ENCODE measurements at places on chromosomes 16 and 17. TPM values are rescaled to one million over a fixed set of nuclear protein-coding genes. Genes with fewer than 3 reads are reported as not detected.

CACNG3 gene
- total RNA-seq, result not detected

USP43 gene
- under 0.01 TPM for total RNA-seq

CDH5 gene
- 0.83 TPM for total RNA-seq

PMP22 gene
- 170 TPM for total RNA-seq

DNAH2 gene
- 0.57 TPM for total RNA-seq

P2RX5 gene
- 0.71 TPM for total RNA-seq

PRSS21 gene
- not detected for total RNA-seq

MMP15 gene
- total RNA-seq, result 3.5 TPM

HOXB3 gene
- under 0.01 TPM for total RNA-seq

TNFRSF13B gene
- total RNA-seq, result not detected

KIAA0513 gene
- 33.1 TPM for total RNA-seq

C17orf113 gene
- total RNA-seq, result 0.14 TPM

KRT32 gene
- not detected for total RNA-seq

KRT24 gene
- total RNA-seq, result not detected

SPATA22 gene
- total RNA-seq, result 1.8 TPM

KRT27 gene
- not detected for total RNA-seq

ZSCAN10 gene
- total RNA-seq, result not detected

SLC52A1 gene
- 0.14 TPM for total RNA-seq

EVPL gene
- total RNA-seq, result under 0.01 TPM

KDM6B gene
- 7.7 TPM for total RNA-seq

PSMC5 gene
- 58.3 TPM for total RNA-seq

PDILT gene
- total RNA-seq, result not detected

SLC9A5 gene
- 0.85 TPM for total RNA-seq

SLC12A3 gene
- total RNA-seq, result under 0.01 TPM

ZNF18 gene
- 11.7 TPM for total RNA-seq

CES5A gene
- not detected for total RNA-seq

MAP2K3 gene
- 8.8 TPM for total RNA-seq

PRR15L gene
- not detected for total RNA-seq

GPRC5B gene
- 11.5 TPM for total RNA-seq

CD300E gene
- total RNA-seq, result not detected

SLC5A11 gene
- not detected for total RNA-seq

NOMO2 gene
- 204 TPM for total RNA-seq

SNX20 gene
- not detected for total RNA-seq

TBX6 gene
- 0.09 TPM for total RNA-seq

C16orf74 gene
- total RNA-seq, result 6.9 TPM

TMEM92 gene
- total RNA-seq, result under 0.01 TPM

SALL1 gene
- total RNA-seq, result 0.18 TPM

SLC47A1 gene
- 1.7 TPM for total RNA-seq

SMIM36 gene
- not detected for total RNA-seq

FBXL16 gene
- not detected for total RNA-seq

GCGR gene
- 0.09 TPM for total RNA-seq

TAT gene
- not detected for total RNA-seq

HS3ST2 gene
- not detected for total RNA-seq

SPN gene
- under 0.01 TPM for total RNA-seq

All from smooth muscle cell of bladder (primary cell).